Renal cortex interstitium (tissue), 15 donors: ENCODE measurements at places on chromosomes 6 and 20. TPM values are rescaled to one million over a fixed set of nuclear protein-coding genes. Genes with fewer than 3 reads are reported as not detected.

Gene HEY2
- polyA plus RNA-seq: 7.3 TPM

Gene IMPG1
- 2.4 TPM for polyA plus RNA-seq

Gene CARMIL1
- 120 TPM for polyA plus RNA-seq

Gene SYNDIG1
- polyA plus RNA-seq: 10.6 TPM

Gene CEP57L1
- 24.5 TPM for polyA plus RNA-seq
